ENCODE measurements at places on chromosomes 12 and 14.

- H3K4me3 ChIP-seq = peak overlapping the region; percentile 85
- no peaks in the 10 kb centered on the region for H3K36me3 ChIP-seq
- H3K27ac ChIP-seq = no peak overlapping the region
- H3K27me3 ChIP-seq = peaks cover 15% of the 10 kb centered on the region
- DNase-seq = no peak
- H3K4me1 ChIP-seq = peaks cover 1% of the 10 kb centered on the region
Observed at GRCh38 chr12:52947738-52948423, 1.0 kb upstream of the KRT18 start.

DNA sequence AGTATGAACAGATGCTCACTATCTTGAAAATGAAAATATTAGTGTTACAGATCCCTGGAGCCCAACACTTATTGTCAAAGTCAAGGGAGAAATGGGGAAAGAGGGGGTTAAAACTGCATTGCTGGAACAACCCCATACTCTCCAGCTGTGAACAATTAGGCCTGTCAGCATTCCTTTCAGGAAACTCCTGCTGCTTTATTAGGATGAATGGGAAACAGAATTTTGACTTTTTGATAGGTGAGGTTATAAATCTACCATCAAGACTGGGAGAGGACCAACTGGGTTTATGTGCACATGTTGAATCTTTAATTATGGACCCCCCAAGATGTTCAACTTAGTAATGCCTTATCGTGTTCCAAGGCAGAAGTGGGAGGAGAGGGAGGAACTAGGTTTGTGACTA is 85.0 kb downstream of the TMTC1 start:
- no peak for DNase-seq
- H3K27me3 ChIP-seq = no peaks in the 10 kb centered on the region
- H3K36me3 ChIP-seq = no peaks in the 10 kb centered on the region
- H3K27ac ChIP-seq = no peak overlapping the region
- no peaks in the 10 kb centered on the region for H3K4me1 ChIP-seq

DNA sequence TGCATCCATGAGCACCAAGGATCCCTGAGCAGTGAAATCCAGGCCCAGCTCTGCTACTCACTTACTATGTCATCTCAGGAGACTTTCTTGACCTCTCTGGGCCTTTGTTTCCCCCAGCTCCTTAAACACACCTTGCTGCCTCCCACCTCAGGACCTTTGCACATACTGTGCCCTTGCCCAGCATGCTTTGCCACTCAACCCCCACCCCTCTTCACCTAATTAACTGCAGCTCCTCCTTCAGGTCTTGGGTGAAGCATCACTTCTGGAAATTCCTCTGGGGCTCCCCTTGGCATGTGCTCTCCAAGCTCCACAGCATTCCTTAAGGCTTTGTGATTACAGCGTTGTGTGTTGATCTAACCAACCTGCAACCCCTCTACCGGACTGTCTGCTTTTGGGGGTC is 15.9 kb downstream of the WSCD2 start:
- H3K27ac ChIP-seq = no peak overlapping the region
- H3K36me3 ChIP-seq = no peaks in the 10 kb centered on the region
- no peak for DNase-seq
- H3K4me3 ChIP-seq = no peak overlapping the region
- no peaks in the 10 kb centered on the region for H3K4me1 ChIP-seq

DNA sequence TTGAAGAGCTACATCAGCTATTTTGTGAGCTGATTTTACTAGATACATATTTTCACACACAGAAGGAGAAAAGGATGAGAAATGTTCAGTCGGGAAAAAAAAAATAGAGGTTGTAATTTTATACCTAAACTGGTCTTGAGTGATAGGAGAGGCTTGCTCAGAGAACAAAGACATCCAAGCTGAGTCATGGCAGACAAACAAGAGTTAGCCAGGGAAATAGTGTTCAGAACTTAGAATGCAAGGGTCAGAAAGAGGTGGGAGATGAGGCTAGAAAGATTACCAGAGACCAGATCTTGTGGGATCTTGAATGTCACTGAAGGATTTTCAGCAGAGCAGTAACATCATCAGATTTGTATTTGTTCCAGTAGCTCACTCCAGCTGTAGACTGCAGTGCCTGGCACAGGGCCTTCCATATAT is 121.9 kb upstream of the ATF1 start:
- no peak overlapping the region for H3K27ac ChIP-seq
- no peaks in the 10 kb centered on the region for H3K27me3 ChIP-seq
- H3K36me3 ChIP-seq = peaks cover 13% of the 10 kb centered on the region
- peaks cover 30% of the 10 kb centered on the region for H3K4me1 ChIP-seq
- no peak overlapping the region for H3K4me3 ChIP-seq

DNA sequence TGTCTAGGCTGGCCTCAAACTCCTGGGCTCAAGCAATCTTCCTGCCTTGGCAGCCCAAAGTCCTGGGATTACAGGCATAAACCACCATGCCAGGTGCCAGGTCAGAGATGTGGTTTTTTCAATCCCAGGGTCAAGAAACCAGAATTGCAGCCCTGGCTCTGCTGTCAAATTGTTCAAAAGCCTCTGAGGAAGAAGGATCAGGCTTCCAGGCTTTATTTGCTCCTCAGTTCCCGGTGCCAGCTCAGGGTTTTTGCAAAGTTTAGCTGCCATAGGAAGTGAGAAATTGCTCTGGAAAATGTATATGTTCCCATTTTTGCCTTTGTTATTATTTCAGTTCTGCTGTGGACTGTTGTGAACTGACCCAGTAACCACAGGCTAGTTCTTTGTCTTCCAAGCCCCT is 28.7 kb downstream of the WNT5B start:
- no peak for DNase-seq
- H3K27ac ChIP-seq = no peak overlapping the region
- peaks cover 6% of the 10 kb centered on the region for H3K4me1 ChIP-seq

DNA sequence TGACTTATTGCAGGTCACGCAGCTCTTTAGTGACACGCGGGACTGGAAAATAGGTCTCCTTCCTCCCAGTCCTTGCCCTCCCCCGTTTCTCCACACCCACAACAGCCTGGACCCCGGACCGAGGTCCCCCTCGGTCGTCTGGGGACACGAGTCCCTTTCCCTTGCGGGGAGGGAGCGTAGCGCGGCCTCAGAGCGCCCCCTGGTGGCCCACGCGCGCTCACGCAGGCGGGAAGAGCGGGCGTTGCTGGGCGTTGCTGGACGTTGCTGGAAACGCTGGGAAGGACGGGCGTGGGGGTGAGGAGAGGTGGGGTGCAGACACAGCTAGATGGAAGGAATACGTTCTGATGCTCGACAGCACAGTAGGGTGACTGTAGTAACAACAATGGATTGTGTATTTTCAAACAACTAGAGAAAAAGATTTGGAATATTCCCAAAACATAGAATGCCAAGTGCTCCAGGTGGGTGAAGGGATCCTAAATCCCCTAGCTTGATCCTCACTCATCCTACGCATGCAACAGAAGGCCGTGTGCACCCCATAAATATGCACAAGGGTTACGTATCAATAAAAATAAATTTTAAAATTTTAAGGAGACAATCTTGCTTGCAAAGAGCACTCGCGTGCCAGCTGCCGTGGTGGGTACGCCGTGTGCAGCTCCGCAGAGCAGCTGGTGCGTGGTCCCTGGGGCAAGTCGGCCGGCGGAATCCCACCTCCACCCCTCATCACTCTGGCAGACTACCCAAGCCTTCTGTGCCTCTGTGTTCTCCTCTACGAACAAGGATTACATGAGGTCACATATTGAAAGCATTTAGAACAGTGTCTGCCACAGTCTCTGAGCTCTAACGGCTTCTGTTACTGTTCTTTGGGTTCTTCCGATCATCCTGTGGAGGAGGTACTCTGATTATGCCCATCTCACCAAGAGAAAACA is 87.4 kb downstream of the B4GALNT3 start:
- peak overlapping the region; percentile 48 for H3K4me3 ChIP-seq
- H3K36me3 ChIP-seq = no peaks in the 10 kb centered on the region
- peaks cover 11% of the 10 kb centered on the region for H3K27me3 ChIP-seq
- peaks cover 21% of the 10 kb centered on the region for H3K4me1 ChIP-seq
- peak; percentile 53 for DNase-seq
- no peak overlapping the region for H3K27ac ChIP-seq

- H3K27me3 ChIP-seq = no peaks in the 10 kb centered on the region
- peaks cover 2% of the 10 kb centered on the region for H3K4me1 ChIP-seq
- no peak for DNase-seq
- peaks cover 4% of the 10 kb centered on the region for H3K36me3 ChIP-seq
- H3K27ac ChIP-seq = no peak overlapping the region
- H3K4me3 ChIP-seq = no peak overlapping the region
Observed at GRCh38 chr14:50171895-50172294, 55.5 kb upstream of the VCPKMT start.

- H3K4me1 ChIP-seq = no peaks in the 10 kb centered on the region
- H3K27ac ChIP-seq = no peak overlapping the region
- no peak overlapping the region for H3K4me3 ChIP-seq
- no peaks in the 10 kb centered on the region for H3K36me3 ChIP-seq
- no peaks in the 10 kb centered on the region for H3K27me3 ChIP-seq
Observed at GRCh38 chr12:22196236-22196635, 138.3 kb downstream of the ST8SIA1 start.

DNA sequence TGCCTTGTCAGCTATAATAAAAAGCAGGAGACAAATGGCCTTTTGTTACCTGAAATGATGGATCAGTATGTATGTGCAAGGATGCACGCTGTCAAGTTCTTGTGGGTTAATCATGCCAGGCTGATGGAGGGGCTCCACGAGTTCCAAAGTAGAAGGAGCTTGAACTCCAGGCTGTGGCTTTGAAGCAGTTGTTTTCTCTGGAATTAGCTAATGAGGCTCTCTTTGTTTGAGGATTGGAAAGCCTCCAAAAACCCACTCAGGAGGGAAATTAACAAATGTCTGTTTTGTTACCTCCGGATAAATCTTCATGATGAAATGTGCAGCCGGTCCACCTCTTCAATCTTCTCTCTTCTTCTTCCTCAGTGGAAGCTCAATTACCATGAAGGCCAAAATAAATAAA is 605.5 kb downstream of the DIO2 start:
- H3K36me3 ChIP-seq = no peaks in the 10 kb centered on the region
- H3K4me3 ChIP-seq = no peak overlapping the region
- no peaks in the 10 kb centered on the region for H3K4me1 ChIP-seq

DNA sequence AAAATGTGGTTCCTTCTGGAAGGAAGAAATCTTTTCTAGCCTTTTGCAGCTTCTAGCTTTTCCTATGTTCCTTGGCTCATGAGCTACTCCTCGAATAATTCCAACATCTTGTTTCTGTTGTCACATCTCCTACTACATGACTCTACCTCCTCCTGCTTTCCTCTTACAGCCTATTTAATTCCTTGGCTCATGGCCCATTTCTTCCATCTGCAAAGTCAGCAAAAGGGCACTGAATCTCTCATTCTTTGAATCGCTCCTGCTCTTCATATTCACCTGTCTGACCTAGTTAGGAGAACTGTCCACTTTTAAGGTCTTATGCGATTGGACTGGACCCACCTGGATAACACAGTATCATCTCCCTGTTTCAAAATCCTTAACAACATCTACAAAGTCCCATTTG is 15.8 kb downstream of the PRKD1 start:
- no peak overlapping the region for H3K27ac ChIP-seq
- DNase-seq = no peak
- H3K36me3 ChIP-seq = no peaks in the 10 kb centered on the region
- no peak overlapping the region for H3K4me3 ChIP-seq
- no peaks in the 10 kb centered on the region for H3K4me1 ChIP-seq

GRCh38 chr14:56471056-56471455 is 108.5 kb upstream of the TMEM260 start:
- peaks cover 3% of the 10 kb centered on the region for H3K27me3 ChIP-seq
- H3K4me3 ChIP-seq = no peak overlapping the region
- no peaks in the 10 kb centered on the region for H3K36me3 ChIP-seq
- no peak overlapping the region for H3K27ac ChIP-seq
- no peak for DNase-seq

- H3K4me1 ChIP-seq = no peaks in the 10 kb centered on the region
- no peak for DNase-seq
- no peak overlapping the region for H3K27ac ChIP-seq
- no peaks in the 10 kb centered on the region for H3K36me3 ChIP-seq
Observed at GRCh38 chr12:33988197-33988805, 34.0 kb upstream of the ALG10 start.

GRCh38 chr12:21691515-21691914 is 33.9 kb upstream of the LDHB start:
- H3K4me1 ChIP-seq = peaks cover 7% of the 10 kb centered on the region
- no peak overlapping the region for H3K4me3 ChIP-seq
- DNase-seq = no peak
- no peak overlapping the region for H3K27ac ChIP-seq
- H3K27me3 ChIP-seq = peaks cover 2% of the 10 kb centered on the region

- no peaks in the 10 kb centered on the region for H3K36me3 ChIP-seq
- H3K27ac ChIP-seq = peak overlapping the region; percentile 100
- no peaks in the 10 kb centered on the region for H3K27me3 ChIP-seq
Observed at GRCh38 chr12:106303202-106303820, 778 bp downstream of the TCP11L2 start.

DNA sequence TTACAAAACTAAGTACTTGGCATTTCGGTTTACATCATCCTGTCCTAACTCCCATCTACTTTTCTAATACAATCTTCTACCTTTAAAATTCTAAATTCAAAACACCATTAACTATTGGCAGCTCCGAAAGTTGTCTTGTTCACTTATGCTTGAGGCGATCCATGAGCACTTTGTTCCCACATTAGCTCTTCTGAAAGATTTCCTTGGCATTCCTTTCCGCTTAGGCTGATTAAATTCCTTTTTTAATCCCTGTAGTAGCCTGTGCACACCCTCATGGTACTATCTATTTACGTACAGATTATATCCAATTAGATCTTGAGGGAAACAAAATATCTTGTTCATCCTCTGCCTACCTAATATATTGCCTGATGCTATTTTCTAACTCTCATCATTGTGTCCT is 480.7 kb downstream of the PRKD1 start:
- DNase-seq = no peak
- no peaks in the 10 kb centered on the region for H3K36me3 ChIP-seq
- H3K27me3 ChIP-seq = no peaks in the 10 kb centered on the region
- H3K27ac ChIP-seq = no peak overlapping the region

DNA sequence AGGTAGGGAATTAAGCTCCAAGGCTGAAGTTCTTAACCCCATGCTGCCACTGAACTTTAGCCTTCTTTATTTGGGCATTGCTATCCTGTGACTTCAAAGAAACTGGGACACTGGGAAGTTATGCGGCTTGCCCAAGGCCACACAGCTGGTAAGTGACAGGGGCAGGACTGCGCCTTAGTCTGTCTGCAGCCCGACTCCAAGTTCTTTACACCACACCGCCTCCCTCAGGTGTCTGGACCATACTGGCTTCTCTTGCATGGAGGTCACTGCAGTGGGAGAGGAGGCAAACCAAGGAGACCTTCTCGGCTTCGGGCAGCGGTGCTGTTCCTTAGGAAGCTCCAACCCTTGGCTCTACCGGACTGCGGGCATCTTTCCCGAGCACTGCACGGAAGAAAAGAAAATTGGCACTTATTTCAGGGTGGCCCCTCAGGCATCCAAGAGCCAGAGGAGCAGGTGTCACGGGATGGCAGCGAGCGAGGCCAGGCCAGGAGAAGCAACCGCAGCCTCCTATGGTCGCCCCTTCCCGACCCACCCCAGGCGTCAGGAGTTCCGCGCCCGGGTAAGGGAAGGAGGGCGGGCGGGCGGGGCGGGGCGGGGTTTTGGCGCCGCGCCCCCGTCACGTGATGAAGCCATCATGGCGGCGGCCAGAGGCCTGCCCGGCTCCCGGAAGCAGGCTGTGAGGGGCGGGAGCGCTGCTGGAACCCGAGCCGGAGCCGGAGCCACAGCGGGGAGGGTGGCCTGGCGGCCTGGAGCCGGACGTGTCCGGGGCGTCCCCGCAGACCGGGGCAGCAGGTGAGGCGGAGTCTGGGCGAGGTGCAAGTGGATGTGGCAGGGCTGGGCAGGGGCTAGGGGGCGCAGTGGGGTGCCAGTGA is 16.4 kb upstream of the ESPL1 start:
- peak overlapping the region; percentile 90 for H3K27ac ChIP-seq
- no peaks in the 10 kb centered on the region for H3K27me3 ChIP-seq
- H3K4me1 ChIP-seq = peaks cover 38% of the 10 kb centered on the region
- peak overlapping the region; percentile 97 for H3K4me3 ChIP-seq
- peak; percentile 74 for DNase-seq
